ENCODE measurements at places on chromosomes 7 and 10.

DNA sequence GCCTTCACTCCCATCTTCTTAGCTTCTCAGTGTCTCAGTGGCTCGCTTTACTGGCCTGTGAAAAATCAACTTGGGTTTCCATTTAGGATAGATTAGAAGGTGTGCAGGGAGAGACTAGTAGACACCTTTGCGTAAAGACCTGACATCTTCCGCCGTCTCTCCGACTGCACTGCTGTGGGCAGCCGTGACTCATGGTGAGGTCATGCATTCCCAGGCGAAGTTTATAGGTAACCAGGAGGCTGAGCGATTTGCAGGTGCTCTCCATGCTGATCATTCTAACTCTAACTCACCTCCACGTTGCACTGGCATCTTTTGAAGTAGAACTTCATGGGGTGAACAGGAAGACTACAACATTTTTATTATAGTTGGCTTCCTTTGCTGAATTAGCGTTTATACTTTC, 68.0 kb upstream of the ZNF438 start:
- no peak for DNase-seq

DNA sequence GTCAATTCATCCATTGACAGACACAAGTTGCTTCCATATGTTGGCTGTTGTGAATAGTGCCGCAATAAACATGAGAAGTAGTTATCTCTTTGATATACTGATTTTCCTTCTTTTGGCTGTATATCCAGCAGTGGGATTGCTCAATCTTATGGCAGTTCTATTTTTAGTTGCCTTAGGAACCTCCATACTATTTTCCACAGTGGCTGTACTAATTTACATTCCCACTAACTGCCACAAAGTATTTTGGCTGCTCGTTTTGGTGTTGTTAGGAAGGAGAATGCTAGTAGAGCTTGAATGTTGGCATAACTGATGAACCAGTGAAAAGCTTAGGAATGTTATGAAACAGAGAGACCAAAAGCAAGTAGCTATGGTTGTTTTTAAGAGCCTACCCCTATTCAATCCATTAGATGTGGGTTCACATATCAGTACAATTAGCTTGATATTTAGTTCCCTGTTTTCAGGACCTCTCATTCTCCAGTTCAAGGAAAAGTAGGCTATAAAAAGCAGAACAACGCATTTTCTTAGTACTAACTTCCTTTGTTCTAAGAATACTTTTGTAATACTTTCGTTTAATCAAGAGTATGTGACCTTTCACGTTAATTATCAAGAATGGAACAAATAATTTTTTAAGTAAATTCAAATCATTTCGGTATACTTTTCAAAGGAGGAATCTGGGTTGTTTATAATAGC, 100.3 kb downstream of the FAS start:
- no peak for DNase-seq

DNA sequence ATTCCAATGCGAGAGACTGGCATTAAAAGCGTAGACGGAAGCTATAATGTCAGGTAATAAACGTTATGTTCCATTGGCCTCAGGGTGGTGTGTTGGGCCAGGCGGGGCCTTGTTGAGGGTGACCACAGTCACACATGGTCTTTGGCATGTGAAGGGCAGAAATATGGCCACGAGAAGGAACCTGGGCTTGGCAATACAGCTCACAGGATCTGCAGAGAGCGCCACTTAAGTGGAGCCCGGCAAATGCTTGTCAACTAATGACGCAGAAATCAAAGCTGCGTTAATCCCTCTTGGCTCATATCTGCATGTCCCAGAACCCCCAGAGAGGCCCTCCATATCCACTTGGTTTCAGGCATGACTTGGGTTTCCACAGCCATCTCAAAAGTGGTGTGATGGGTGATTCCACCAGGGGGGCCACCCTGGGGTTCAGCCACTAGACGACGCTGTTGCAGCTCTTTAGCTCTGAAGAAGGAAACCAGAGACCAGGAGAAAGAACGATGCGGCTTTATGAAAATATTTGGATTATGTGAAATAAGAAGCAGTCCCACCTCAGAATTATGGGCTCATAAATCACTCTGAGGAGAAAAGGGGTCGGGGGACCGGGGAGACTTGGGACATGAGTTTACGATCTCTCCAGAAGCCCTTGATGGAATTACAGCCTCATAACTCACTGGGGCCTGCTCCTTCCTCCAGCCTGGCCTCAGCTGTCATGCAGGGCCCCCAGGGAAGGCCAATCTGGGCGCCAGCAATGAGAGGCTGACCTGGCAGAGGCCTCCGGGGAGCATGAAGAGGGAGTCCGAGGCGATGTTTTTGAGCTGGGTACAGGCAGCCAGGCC, 462.5 kb downstream of the PLXNA4 start:
- no peak for DNase-seq

DNA sequence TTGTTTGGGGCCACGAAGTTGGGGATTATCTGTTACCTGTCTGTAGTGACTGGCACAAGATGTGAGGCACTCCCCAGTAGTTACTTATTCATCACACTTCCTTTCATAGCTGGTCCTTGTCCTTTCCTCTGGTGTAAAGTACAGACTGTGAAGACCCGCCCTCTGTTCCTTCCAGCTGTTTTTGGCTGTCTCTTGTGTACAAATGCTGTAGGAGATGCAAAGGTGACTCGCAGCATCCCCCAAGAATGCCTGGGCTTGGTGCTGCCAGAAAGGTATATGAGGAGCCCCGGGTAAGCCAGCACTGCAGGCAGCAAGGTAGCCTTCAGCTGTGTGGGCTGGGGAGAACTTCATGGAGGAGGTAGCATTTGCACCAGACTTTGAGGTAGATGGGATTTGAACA, 236.6 kb downstream of the EBF3 start:
- DNase-seq: no peak

GRCh38 chr10:80501913-80502521, 35.7 kb upstream of the SH2D4B start:
- DNase-seq: no peak

- no peak for DNase-seq
Observed at GRCh38 chr7:38312821-38313220, 39.4 kb upstream of the TARP start.

GRCh38 chr10:79189853-79190435, 121.2 kb downstream of the ZMIZ1 start:
- no peak for DNase-seq

DNA sequence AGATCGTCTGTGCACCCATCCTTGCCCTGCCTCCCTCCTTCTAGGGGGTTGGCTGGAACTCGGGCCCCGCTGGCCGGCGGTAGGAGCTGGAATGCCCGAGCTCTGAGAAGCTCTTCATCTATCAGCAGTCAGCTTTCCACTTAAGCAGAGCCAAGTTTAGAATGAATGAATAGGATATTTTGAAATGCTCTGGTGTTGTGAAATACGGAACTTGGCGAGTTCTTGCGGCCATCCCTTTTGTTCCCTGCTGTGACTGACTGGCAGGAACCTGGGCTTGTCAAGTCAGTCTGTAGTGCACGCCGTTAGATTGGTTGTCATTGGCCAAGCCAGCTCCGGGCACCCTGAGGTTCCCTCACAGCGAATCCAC, 33.3 kb downstream of the FOXK1 start:
- DNase-seq: peak; percentile 64

DNA sequence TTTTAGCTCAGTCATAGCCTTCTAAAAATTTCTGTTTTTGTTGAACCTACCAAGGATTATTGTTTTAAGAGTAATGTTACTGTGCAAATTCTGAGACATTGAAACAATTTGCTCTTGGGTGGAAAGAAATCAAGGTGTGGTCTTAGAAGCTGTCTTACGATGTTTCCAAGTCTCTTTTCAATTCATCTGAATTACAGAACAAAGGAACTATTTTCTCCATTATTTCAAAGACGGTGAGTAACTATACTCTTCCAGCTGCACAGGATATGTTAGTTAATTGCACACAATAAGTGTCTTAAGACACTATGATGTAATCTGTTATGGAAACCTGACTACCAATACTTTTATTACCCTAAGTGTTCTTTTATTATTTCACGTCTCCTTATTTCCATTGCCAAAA, 106.8 kb upstream of the POM121L12 start:
- DNase-seq: no peak

GRCh38 chr10:119776536-119776935, 50.7 kb downstream of the INPP5F start:
- no peak for DNase-seq

- DNase-seq: peak; percentile 57
Observed at GRCh38 chr10:78804411-78805032, 264.2 kb upstream of the ZMIZ1 start.

GRCh38 chr10:127368929-127369328, 172.5 kb upstream of the INSYN2A start:
- DNase-seq: no peak

GRCh38 chr7:99707096-99707495, 27.3 kb upstream of the CYP3A5 start:
- DNase-seq: no peak

DNA sequence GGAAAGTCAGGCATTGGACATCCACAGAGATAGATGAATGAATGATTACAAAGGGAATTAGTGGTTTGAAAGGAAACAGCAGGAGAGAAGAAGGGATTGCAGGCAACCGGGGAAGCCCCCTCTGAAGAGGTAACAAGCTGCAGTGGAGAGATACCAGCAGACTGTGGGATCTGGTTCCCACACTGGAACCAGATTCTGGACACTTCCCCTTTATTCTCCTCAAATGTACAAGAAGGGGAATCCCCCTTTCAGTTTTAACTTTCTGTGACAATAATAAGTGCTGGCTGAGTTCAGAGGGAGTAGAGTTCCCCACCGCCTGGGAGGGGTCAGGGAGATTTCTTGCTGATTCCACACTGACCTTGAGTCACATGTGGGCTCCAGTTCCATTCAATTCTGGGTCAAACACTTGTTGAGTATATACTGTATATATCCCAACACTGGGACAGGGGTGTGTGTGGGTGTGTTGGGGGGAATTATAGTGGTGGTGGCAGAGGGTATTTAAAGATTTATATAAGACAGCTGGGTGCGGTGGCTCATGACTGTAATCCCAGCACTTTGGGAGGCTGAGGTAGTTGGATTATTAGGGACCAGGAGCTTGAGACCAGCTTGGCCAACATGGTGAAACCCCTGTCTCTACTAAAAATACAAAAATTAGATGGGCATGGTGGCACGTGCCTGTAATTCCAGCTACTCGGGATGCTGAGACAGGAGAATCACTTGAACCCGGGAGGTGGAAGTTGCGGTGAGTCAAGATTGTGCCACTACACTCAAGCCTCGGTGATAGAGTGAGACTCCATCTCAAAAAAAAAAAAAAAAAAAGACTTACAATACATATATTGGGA, 16.5 kb upstream of the DDIT4 start:
- DNase-seq: peak; percentile 47

DNA sequence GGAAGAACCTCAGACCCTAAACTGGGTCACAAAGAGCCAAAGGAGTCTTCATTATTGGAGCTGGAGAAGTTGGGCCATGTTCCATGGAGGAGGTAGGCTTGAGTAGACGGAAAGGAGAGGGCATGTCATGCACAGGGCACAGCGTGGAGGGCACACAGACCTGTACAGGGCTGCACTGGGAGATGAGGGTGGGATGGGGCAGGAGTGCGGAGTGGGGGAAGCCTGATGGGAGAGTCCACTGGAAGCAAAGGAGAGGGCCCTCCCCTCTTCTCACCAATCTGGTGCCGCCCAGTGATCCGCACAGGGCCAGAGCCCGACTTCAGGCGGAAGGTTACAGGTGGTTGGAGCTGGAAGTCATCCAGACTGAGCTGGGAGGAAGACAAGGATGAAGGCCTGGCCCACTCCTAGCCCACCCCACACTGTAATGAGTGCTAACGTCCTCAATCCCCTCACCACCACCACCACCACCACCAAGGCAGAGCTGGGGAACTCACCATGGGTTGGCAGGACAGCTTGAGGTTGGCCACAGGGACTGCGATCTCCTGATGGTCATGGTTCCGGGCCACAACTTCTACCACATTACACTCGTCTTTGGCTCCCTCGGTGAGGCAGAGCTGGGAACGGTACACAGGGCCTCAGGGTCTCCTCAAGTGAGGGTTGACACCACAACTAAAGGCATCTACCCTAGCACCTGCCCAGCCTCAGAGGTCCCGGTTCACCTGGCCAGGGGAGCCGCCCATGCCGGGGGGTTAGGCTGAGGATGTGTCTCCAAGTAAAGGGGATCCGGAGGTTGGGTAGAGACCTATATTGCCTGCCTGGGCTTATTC, 1.0 kb downstream of the NPM3 start:
- DNase-seq: no peak

- peak; percentile 66 for DNase-seq
Observed at GRCh38 chr10:131453721-131454634, 142.5 kb upstream of the TCERG1L start.

DNA sequence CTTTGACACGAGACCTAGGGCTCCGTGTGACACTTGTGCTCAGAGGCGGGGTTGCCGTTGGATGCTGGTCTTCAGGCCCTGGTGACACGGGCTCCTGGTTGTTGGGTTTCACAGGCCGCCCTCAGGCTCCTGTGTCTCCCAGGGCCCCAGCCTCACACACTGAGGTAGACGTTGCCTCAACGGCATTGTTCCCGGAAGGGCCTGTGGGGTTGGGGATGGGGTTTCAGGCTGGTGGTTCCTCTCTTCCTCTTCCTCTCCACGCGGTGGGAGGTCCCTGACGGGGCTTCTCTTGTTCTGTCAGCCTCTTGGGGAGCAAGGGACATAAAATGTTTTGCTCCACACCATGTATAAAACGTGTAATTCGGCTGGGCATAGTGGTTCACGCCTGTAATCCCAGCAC, 125.1 kb downstream of the TRRAP start:
- no peak for DNase-seq

GRCh38 chr7:2051707-2052656, 180.8 kb downstream of the MAD1L1 start:
- no peak for DNase-seq

GRCh38 chr7:16599860-16600259, 45.7 kb downstream of the ANKMY2 start:
- DNase-seq: no peak

DNA sequence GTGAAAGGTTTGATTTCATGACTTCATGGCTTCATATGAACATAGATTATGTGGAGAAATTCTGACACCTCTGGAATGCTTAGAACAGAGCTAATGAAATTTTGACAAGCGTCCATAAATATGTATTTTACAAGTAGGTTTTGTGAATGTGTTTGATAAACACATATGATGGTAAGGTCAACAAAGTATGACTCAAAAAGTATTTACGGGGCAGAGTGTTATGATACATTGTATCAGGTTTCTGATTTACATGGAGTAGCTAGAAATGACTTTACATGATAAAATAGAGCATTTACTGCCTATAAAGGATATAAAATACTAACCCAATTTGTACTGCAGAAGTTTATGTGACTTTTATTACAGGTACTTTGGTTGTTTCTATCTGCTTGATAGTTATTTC, 206.3 kb downstream of the MDFIC start:
- DNase-seq: no peak

- no peak for DNase-seq
Observed at GRCh38 chr7:138499340-138499739, 39.3 kb downstream of the TRIM24 start.

DNA sequence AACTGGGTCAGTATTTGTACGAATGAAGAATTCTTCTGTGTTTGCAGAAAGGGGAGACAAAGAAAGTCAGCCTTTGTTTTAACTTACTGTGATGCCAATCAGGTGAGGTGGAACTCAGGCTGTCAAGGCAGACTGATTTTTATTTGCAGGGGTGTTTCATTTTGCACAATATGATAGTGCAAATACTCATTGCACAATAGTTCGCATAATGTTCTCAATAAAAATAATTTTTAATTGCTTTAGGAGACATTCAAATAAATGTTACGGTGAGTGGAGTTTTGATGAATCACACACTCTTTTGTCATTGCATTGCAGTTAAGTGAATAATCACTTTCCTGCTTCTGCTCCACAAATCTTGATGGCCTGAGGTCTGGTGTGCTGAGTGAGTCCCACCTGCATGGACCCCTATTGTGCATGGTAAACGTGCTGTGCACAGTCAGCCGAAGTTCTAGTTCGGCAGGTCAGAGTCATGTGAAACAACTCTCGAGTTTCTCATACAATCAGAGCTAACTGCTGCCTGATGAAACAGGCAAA, 141.3 kb upstream of the FZD8 start:
- DNase-seq: no peak

GRCh38 chr10:62056698-62057097, 155.2 kb downstream of the ARID5B start:
- no peak for DNase-seq
